Activated CD4-positive, alpha-beta T cell treated with anti-CD3 and anti-CD28 coated beads, Interleukin-2, amount 10 ng/mL, durations not matched to agents 7 days and 5 days (primary cell): ENCODE measurements at places on chromosomes 1 and 21.
A peak's percentile ranks its signal among the peaks of the same experiment; 100 is the strongest.

- DNase-seq: no peak
These were observed 26.4 kb downstream of the KRTAP10-1 start for GRCh38 chr21:44513389-44514217.

- peak; percentile 40 for DNase-seq
These were observed 422.8 kb downstream of the CAMTA1 start for GRCh38 chr1:7207875-7208646.

GRCh38 chr1:200526709-200527612 lies 93.6 kb downstream of the KIF14 start:
- DNase-seq: no peak

DNA sequence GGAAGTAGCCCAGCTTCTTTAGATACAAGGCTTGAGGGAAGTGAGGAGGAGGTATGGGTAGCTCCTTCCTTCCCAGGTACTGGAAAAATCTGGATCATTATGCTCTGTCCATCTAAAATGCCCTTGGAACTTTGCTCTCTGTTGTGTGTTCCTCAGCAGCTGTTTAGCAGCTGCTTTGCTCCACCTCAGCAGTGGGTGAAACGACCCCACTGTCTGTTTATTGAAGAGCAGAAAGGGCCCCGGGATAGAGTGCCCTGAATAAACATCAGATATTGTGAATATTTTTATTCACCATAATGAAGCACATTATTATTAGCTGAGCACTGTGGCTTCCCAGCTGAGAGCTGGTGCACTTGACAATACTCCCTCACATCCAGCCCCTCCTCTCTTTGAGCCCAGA lies 237.9 kb downstream of the PBX1 start:
- no peak for DNase-seq

- DNase-seq: no peak
These were observed 6.8 kb downstream of the DESI2 start for GRCh38 chr1:244659694-244660093.
